ENCODE measurements at places on chromosomes 2 and 18.
A peak's percentile ranks its signal among the peaks of the same experiment; 100 is the strongest.

GRCh38 chr2:170396799-170397459 lies 219.0 kb downstream of the MYO3B start:
- DNase-seq, result no peak

- DNase-seq, result peak; percentile 13
These were observed 61.2 kb downstream of the ACYP2 start for GRCh38 chr2:54176577-54176976.

GRCh38 chr2:152468899-152469692 lies 134.1 kb downstream of the FMNL2 start:
- DNase-seq, result no peak

DNA sequence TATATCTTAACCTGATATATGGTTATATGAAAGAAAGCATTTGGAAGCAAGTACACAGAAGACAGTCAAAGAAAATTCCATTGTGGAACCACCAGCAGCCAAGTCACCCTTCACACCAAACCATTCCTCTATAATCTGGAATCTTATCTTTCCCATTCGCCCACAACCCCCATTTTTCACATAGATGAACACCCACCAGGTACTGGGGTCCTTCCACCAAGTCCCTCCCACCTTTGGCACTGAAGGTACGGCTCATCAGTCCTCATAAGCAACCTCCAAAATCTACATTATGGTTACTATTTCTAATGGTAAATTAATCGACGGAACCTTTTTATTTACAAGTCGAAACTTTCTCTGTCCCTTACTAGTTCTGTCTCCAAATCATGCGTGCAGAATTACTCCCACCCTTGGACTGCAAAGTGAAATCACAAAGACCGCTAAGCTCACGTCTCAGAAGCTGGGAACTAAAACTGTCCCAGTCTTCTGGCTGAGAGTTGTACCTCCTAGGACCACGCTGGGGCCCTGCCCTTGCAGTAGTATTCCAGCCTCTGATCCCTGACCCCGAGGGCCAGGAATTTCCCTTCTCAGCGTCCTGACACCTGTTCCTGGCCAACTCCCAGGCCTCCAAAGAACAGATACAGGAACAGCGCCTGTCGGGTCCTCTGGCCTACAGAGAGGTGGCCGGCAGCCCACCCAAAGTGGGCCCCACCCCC lies 702 bp downstream of the OLA1 start:
- no peak for DNase-seq

GRCh38 chr18:7830468-7830867 lies 263.4 kb downstream of the PTPRM start:
- DNase-seq, result peak; percentile 75

DNA sequence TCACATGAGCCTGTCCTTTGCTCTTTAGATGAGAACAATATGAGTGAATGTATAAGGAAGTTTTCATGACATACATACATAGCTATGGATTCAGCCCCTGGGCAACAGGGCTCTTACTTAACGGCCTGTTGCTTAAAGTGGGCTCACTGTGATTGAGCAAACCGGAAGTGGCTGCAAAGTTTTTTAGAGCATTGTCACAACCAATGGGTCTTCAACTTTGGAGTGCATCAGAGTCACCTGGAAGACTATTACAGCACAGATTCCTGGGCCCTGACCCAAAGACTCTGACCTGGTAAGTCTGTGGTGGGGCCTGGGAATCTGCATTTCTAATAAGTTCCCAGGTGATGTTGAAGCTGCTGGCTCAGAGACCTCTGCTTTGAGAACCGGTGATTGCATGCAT lies 106.3 kb upstream of the SEC11C start:
- no peak for DNase-seq

DNA sequence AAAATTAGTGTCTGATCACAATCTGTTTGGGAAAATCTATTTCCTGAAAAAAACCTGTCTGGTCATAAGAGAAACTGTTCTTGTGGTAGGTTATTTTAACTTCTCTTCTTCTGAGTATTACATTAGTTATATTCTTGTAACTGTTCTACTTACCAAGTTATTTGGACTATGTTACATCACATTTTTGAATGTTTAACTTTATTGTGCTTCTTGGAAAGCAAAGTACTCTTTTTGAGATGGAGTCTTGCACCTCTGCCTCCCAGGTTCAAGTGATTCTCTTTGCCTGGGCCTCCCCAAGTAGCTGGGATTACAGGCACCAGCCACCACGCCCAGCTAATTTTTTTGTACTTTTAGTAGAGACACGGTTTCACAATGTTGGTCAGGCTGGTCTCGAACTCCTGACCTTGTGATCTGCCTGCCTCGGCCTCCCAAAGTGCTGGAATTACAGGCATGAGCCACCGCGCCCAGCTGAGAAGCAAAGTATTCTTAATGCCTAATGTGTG lies 39.4 kb downstream of the AFTPH start:
- DNase-seq, result no peak

DNA sequence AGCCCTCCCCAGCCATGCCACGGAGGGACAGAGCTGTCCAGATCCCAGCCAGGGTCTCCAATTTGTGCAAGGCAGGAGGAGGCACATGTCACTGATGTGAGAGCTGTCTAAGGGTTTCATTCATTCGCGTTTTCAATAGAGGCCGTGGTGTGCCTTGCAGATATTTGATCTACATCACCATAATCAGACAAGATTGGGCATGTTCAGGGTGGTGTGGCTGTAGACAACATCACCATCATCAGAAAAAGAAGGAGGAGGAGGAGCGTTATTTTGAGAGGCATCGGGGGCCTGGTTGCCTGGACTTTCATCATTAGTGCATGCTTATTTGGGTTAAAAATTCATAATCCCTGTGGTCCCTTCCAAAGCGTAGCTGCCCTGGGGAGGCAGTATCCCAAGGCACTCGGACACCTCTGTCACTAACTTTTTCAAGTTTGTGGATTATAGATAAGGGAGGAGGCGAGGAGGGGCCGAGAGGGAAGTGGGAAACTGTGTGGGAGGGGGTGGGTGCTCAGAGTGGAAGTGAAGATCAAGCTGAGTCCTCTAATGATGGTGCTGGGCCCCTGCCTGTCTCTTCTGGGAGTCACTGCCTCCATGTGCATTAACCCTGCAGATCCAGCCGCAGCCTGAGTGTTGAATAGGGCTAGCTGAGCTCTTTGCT lies 194.1 kb downstream of the CTIF start:
- DNase-seq, result no peak

GRCh38 chr2:101251844-101252407 lies 760 bp upstream of the CNOT11 start:
- peak; percentile 74 for DNase-seq

DNA sequence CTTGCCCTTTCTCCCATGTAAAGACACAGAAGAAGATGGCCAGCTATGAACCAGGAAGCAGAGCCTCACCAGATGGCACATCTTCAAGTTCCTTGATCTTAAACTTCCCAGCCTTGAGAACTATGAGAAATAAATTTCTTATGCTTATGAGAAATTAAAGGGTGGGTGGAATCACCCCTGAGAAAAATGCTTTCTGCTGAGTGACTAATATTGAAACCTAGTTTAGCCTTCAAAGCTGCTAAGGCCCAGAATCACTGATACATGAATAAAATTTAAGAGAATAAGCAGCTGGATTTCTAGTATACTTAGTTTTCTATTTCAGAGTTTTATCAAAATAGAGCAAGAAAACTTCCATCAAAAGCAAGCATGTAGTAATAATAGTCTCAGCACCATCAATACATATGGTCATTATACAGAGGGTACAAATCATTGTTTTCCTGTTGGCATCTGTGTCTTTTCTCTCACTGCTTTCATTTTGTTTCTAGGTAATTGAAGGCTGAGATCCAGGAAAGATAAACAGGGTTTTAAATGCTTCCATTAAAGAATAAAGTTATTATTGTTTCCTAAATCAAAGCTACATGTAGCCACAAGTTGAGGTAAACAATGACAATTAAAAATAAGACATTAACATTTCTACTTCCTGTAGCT lies 53.3 kb upstream of the COL5A2 start:
- DNase-seq, result no peak

DNA sequence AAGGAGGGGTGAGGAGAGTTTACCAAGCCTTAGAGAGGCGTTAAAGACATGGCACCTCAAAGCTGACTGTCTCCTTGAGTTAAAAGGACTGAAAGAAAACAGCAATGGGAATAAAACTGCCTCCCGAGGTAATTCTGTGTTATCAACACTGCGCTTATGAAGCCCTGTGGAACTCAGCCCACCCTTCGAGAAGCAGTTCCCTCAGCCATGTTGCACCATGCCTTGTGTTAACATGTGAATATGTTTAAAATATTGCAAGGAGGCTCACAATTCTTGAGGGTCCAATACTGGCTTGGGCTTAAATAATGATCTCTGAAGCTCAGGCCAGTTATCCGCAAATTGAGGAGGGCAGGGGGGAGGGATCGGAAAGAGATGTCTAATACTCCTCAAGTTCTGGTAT lies 14.7 kb downstream of the KLF7 start:
- no peak for DNase-seq

DNA sequence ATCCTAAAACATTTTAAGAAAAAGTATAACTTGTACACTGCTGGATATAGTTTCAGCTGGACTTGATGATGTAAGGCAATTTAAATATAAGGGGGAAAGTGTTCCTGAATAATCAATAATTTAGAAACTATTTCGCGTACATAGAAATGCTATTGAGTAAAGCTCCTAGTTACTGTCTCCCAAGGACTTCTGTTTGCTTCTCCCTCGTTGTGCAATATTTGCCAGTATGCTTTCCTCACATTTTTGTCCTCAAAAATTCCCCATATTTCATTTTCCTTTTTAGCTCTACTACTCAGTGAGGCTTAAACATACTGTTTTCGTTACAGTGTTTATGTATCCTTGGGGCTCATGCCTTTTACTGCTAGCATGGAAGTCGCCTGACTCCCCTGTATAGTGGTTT lies 36.9 kb downstream of the ATP9B start:
- no peak for DNase-seq

GRCh38 chr2:170974304-170974993 lies 45.4 kb downstream of the GORASP2 start:
- DNase-seq, result no peak

GRCh38 chr2:56132138-56132537 lies 51.7 kb upstream of the CCDC85A start:
- peak; percentile 40 for DNase-seq

DNA sequence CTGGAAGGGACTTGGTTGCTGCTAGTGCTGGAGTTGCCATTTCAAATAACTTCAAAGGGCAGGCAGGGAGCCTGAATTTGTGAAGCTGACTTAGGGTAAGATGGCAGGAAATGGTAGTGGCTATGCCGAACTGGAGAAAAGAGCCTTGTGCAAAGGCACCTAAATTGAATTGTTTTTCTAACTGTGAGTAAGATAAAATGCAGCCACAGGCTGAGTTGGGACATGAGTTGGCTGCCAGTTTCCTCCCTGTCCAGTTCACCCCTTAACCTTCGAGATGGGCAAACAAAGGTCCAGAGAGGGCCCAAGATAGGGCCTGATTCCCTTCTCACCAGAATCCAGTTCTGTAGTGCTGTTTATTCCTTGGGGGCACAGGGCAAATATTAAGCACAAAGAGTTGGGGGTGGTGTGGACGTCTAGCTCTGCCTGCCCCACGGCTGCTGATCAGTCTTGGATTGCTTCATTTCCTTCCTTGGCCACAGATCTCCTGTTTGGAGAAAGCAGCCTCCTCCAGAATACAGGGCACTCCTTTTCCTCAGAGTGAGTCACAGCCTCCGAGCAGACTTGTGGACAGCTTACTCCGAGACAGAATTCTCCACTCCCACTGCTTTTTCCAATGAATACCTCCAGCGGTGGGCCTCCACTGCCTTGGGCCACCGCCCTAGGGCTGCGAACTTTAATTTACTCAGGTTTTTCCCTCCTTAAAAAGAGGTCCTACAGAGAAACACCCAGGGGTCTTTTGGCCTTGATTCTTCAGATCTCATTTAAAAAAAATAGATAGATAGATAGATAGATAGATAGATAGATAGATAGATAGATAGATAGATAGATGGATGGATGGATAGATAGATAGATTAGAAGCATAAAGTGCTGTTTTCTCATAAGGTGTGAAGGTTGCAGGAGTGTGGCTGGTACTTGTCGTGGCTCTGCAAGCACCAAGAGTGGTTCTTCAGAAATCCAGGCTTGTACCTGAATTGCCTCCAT lies 18.4 kb upstream of the SLC20A1 start:
- no peak for DNase-seq

DNA sequence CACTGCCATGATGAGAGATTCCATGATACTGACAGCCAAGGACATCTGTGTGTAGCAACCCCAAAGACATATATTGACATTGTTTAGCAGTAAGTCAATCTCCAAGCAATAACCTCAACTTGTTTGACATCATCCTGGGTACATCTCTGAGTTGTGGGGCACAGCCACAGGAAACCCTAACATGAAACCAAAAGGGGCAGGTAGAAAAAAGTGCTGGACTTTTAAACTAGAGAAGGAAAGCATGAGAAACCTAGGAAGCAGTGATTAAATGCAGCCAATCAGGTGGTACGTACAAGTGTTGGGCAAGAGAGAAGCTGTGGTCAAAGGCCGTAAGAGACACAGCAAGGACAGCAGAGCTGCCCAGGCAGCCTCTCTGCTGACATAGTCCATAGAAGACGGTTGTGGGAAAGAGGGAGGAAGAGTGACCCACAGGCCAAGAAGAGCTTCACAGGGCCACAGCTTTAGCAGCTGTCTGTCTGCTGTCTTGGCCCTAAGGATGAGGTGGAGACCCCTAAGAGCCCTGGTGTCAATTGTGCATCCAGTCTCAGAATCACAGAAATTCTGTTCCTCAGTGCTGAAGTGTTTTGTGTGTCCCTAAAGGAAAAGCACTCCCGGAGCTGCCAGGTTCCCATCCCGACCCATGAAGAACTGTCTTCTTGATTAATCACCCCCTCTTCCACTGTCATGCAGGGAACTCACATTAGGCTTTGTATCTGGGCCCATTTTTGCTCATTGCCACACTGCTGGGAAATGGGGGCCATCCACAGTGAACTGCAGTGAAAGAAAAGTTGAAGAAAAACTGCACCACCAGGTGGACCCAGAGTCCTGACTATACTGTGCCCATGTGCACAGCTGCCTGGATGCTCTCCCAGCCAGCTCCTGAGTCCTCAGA lies 25.4 kb upstream of the CHN1 start:
- peak; percentile 16 for DNase-seq

- no peak for DNase-seq
These were observed 668.1 kb downstream of the EPHA4 start for GRCh38 chr2:220904015-220904414.

DNA sequence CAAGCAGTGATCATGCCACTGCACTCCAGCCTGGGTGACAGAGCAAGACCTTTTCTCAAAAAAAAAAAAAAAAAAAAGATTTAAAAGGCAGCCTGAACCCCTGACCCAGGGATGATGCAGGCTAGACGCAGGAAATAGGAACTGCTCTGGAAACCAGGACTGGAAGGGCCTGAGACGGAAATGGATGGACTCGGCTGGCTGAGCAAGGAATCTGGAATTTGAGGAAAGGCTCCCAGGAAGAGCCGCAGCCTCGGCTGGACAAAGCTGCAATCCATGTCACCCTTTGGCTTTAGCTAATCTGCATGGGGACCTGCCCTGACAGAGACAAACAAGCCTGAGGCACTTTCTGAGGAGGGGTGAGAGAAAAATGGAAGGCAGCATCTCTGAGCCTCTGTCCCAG lies 55.0 kb upstream of the DAPL1 start:
- DNase-seq, result no peak

GRCh38 chr2:38765149-38765548 lies 12.9 kb upstream of the GEMIN6 start:
- no peak for DNase-seq

Measured in HCT116 (cell line).